ENCODE measurements at places on chromosomes 7 and 10. TPM values are rescaled to one million over a fixed set of nuclear protein-coding genes. Genes with fewer than 3 reads are reported as not detected.
A peak's percentile ranks its signal among the peaks of the same experiment; 100 is the strongest.

GRCh38 chr10:122507616-122508015 lies 46.3 kb downstream of the HTRA1 start:
- DNase-seq: no peak

DNA sequence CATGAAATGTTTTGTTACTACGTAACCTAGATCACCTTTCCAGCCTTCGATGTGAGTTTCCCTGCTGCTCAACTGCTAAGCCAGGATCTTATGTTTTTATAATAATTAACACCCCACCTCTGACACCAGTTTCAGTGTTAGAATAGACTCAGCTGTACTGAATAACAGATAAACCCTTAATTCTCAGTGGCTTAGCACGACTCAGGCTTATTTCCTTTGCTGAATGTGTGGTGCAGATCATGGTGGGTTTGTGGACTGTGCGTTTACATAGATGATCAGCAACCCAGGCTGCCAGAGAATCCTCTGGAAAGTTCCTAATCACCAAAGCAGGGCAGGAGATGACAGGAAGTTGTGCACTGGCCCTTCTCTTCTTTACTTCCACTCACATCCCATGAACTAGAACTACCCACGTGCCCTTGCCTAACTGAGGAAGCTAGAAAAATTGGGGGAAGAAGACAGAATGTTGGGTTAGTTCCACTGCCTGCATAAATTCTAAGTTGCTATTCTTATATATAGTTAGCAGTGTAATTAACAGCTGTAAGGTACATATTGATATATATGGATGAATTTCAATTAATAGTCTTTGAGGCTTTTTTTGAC lies 111.8 kb downstream of the MAPK8 start:
- no peak for DNase-seq

- no peak for DNase-seq
These were observed 3.4 kb downstream of the IFRD1 start for GRCh38 chr7:112453505-112454171.

DNA sequence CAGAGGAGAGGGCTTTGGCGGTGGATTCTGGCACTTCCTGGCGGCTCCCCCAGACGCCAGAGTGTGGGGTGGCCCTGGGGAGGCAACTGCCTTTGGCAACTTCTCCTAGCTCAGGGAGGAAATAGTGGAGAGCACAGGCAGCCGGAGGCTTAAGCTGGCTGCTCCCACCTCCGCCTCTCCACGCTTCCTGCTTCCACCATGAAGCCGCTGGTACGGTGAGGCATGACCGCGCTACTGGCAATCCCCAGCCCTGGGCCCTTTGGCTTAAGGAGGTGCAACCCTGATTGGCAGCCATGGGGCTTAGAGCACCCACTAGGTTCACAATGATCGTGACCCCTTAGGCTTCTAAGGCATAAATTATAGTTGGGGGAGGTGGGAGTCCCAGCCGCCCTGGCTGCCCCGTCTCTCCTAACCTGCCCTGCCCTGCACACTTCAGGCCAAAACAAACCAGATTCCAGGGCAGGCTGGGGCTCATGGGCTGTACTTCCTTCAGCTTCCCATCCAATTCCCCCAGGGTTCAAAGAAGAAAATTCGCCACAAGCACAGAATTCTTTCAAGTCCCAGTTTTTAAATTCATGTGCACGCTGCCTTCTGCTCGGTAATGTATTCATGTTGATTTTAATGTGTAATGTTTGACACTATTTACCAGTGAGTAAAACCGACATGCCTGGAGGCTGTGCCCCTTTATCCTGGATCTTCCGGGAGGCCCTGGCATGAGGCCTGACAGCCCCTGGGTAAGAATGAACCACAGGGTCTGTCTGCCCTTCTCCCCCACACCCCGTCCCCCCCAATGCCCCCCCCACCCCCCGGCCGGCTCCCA lies 90.7 kb upstream of the LRRC4 start:
- DNase-seq: no peak

DNA sequence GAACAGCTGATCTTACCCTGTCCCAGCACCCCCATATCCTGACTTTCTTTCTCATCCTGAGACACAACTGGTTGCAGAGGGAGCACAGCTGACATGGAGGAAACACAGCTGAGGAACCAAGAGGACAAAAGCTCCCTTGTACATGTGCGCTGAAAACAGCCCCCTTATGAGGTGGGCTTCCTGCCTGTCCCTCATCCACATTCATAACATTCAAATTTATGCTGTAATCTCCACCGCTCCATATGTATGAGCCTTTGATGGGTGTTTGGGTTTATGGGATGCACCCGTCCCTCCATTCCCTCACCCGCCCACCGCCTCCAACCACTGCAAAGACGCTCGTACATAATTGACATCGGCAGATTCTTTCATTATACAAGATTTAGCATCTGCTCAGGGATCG lies 49.6 kb upstream of the BTRC start:
- no peak for DNase-seq

DNA sequence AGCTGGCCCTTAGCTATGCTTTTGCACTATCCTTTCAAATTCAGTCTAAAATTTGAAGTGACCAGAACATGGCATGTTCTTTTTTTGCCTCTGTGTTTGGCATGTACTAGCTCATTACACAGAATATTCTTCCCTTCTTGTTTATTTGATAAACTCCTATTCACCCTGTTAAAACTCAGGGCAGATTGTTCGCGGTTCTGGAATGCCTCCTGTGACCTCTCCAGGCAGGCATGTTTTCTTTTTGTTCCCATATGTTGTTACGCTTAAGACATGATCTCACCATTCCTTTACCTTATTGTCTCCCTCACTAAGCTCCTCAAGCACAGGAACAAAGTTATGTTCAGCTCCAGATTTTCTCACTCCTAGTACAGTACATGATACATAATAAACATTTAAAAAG lies 181.7 kb downstream of the CCSER2 start:
- no peak for DNase-seq

DNA sequence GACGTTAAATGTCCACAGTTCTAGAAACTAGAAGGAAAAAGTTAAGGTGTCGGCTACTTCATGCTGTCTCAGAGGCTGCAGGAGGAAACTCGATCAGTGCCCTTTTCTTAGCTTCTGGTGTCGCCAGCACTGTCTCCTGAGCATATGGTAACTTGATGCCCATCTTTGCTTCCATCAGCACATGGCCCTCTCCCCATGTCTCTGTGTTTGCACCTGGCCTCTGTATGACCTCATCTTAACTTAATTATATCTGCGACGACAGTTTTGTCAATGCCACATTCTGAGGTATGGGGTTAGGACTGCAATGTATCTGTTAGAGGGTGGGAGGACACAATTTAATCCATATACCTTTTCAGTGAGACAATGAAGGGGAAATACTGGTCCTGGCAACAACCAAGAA lies 449.9 kb downstream of the POM121L12 start:
- no peak for DNase-seq

- DNase-seq: no peak
These were observed 137.6 kb upstream of the VWC2 start for GRCh38 chr7:49635800-49636199.

GRCh38 chr10:47079204-47079580 lies 168.0 kb downstream of the PTPN20 start:
- no peak for DNase-seq

DNA sequence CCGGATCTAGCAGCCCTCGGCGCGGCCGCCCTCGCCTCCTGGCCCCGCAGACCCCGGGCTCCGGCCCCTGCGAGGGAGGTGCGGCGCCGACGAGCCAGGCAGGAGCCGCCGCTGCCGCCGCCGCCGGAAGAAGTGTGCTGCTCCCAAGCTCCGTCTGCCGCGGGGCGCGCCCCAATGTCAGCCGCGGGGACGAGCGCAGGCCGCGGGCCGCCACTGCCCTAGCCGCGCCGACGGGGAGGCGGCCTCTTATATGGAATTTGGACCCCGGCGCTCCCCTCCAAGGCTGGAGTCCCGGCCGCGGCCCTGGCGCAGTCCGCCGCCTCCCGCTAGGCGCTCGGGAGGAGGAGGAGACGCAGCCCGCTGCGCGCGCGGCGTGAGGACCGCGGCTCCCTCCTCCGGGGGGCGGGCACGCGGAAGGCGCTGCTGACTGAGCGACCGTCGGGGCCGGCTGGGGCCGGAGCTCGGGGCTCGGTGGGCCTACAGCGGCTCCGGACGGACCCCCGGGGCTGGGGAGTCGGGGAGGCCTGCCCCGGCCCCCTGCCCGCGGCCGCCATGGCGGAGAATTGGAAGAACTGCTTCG lies at the start of gene TRIM8:
TSS of gene TRIM8 (plus strand) at position 414 of the 580 bp plus-strand sequence. CDS start at position 553, 139 bp downstream.
- no peak for DNase-seq

DNA sequence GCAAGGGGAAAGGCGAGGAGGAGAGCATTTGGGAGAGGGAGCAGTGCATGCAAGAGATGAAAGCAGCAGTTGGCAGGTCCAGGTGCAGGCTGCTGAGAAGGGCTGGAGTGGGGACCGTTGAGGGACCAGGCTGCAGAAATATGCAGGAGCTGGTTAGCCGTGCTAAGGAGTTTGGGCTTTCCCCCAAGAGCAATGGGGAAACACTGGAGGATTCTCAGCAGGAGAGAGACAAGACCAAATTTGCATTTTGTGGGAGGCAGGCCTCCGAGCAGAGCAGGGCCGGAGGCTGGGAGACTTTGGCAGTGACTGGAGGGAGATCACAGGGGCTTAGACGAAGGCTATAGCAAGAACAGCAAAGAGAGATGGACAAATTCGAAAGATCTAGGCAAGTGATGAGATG lies 11.8 kb downstream of the BTBD16 start:
- DNase-seq: no peak

DNA sequence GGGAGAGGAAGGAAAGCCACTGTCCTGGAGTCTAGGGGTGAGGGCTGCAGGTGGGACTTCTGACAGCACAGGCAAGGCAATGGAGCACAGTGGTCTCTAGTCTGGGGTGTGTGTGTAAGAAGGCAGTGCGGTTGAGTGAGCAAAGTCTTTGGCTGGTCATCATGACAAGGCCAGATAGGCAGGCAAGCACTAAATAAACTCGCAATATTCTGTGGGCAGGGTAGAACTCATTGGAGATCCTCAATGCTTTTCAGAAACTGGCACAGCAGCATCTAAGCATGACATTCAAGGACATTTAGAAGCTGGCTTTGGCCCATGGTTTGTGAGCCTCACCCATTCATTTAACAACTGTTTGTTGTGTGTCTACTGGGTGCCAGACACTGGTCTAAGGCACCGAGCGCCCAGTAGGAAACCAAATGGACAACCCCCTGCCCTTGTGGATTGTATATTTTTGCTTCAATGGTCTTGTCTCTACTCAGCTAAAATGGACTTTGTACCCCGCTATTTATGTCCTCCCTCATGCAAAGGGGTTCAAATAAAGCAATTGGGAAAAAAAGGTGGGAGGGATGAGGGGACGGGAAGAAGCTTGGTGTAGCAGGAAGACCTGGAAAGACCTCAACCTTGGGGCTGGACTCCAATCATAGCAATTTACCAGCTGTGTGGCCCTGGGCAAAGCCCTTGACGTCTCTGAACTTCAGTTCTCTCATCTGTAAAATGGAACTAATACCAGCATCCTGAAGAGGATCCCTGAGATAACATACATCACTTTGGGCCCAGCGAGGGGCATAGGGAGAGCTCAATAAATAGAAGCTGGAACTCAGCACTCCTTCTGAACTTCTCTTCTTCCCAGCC lies 116.0 kb downstream of the NEURL1 start:
- no peak for DNase-seq

DNA sequence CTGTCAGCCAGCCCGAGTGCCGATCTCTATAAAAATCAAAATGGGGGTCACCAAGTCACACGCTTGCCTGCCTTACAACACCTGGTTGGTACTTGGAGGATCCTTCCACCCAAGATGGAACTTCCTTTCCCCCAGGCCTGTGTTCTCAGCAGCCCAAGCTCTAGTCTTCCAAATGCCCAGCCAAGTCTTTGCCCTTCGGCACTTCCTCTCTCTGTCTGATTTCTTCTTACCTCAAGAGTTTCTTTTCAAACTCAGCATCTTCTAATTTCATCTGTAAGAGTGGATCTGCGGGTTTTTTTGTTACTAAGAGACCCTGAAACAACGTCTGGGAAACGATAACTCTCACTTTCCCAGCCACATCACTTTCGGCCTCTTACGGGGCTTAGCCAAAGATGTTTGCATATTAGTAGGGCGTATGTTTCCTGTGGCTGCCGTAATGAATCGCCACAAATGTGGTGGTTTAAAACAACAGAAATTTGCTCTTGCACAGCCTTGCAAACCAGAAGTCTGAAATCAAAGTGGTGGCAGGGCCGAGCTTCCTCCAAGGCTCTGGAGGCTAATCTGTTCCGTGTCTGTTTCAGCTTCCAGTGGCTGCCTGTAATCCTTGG lies 219.9 kb downstream of the TCF7L2 start:
- no peak for DNase-seq

- DNase-seq: no peak
These were observed 34.5 kb downstream of the FAM25A start for GRCh38 chr10:87054373-87055295.

DNA sequence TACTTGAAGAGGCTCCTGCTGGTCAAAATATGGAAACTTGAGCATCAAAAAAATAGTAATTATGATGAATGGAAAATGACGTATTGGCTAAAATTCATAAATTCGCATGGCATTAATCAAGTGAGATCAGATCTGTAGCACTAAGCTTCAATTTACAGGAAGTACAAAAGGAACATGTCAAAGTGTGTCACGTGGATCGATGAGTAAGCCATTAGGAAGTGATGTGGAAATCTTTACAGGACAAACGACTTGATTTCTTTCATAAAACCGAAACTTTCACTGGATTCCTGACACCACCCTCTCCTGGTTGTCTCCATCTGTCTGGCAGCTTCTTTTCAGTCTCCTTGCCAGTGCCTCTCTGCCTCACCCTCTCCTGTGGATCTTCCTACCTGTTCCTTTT lies 25.8 kb downstream of the AKR1C8 start:
- no peak for DNase-seq

DNA sequence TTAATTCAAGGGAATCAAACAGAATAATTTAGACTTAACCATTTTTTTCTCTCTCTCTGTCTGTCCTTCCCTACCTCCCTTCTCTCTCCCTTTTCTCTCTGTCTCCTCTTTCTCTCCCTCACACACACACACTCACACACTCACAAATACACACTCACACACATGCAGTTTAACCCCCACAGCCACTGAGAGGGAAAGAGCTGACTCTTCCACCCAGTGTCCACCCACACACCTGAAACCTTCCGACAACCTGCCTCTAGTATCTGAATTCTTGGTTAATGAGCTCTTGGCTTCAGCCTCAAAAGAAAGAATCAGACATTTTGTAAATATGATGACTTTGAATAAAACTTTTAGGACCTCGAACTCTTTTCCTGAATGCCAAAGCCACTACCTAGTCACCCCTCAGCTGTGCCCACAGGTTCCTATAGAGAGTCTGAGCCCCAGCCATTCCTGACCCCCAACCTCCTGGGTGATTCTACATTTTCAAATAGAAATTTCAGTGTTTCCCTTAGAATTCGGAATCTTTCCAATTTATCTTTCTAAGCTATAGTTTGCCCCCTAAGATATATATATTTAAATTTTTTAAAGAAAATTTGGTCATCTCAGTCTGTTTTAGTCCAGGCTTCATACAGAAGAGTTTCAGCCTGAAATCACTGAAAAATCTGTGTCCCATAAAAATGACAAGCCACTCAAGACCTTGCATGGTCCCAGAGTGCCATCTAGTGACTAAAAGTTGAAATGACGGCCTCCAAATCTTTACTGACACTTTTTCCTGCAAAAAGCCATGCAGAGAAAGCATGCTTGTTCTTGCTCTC lies 202.8 kb downstream of the IPMK start:
- DNase-seq: peak; percentile 12

GRCh38 chr10:112531421-112531820 lies 84.4 kb downstream of the VTI1A start:
- DNase-seq: no peak

The C10orf90 gene
- not detected for total RNA-seq

The VAX1 gene
- total RNA-seq: not detected

The CYP2C8 gene
- 0.07 TPM for total RNA-seq

The RBP4 gene
- total RNA-seq: 2.7 TPM

The HYAL4 gene
- total RNA-seq: not detected

The C10orf95 gene
- total RNA-seq: 10.3 TPM

The PTF1A gene
- total RNA-seq: not detected
